ENCODE measurements at places on chromosomes 7 and 10. TPM values are rescaled to one million over a fixed set of nuclear protein-coding genes. Genes with fewer than 3 reads are reported as not detected.

- peak; percentile 17 for DNase-seq
Observed at GRCh38 chr7:82382276-82382675, 61.3 kb downstream of the CACNA2D1 start.

DNA sequence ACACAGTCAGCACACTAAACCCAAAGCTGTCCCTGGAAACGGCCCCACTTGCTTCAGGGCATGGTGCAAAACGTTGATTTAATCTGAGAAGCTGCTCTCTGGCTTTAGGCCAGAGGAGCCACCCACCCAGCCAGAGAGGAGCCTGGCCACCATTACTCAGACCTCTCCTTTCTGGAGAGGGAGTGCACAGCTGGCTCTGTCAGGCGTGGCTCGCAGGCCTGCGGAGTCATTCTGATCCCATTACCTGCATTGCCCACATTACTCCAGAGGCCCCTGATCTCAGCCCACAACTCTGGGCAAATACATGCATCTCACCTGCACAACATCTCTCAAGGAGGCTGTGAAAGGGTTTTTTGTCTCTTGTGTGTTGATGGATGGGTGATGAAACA is 370.0 kb upstream of the IGFBP3 start:
- DNase-seq: peak; percentile 60

DNA sequence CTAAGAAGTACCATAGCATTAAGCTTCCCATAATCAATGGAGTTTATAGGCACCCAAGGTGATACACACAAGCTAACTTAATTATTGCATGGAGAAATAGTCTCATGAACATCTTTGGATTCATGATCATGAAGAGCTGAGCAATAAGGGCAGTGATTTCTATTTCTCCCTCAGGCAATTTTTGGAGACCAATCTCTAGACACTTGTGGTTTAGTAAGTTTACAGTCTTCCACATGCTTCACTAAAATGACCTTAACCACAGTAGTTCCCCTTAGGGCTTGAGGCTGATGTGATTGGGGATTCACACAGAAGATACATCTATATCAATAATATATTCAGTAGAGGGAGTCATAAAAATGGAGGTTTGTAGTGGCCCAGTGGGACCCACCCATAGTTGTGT is 241.2 kb downstream of the CCDC7 start:
- DNase-seq: no peak

GRCh38 chr7:22302951-22303423 is 54.0 kb downstream of the RAPGEF5 start:
- no peak for DNase-seq

GRCh38 chr7:79555571-79555970 is 102.1 kb upstream of the MAGI2 start:
- no peak for DNase-seq

DNA sequence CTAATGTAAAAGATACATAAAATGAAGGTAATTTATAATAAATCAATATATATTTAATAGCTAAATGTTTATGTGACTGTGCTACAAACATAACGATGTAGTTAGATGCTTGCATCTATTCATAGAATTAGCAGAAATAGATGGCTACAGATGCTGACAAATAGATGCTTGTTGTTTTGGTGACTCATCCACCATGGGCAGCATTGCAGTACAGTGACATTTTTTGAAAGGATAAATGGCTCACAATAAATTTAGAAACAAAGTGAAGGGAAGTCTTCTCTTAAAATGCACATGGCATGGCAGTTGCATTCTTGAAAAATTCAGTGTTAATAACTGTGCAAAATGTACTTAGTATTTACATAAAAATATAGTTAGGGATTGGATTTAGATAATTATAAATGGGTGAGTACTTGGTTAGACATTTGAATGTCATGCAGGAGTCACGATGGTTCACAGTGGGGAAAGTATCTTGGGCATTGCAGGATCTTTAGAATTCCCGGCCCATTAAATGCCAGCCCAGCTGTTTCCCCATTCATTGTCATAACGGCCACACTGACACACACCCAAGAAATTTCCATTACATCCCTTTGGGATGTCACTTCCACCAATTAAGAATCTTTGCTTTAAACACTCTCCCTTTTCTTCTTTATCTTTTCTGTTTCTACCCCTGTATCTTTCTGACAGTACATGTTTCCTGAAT is 564.1 kb downstream of the ATRNL1 start:
- peak; percentile 16 for DNase-seq

DNA sequence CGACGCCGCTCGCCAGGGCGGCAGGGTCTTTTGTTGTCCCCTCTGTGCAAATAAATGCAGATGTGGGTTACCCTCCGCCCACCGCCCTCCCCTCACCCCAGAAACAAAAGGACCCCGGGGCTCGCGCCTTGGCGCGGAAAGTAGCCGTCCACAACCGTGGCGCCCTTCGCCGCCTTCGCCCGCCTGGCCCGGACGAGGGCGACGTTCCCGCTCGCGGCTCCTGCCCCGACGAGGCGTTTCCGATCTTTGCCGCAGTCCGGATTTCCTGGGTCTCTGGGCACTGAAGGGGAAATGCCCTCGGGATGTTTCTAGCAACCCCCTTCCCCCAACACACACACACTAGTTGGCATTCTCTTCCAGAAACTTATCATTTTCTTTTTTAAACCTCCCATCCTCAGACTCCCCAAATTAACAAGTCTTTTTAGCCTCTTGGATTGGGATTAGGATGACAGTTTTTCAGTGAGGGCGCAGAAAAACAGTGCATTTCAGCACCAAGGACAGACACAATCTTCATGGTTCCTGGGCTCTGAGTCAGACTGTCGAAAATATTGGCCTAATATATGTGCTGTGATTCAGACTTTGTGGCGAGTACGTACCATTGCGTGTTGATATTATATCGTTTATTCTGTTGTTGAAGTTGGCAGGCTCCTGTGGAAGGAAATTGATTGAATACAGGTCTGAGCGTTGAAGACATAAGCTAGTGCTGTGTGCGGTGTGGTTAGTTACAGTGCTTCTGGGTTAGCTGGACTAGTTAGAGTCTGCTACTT is 771 bp downstream of the PHYHIPL start:
- DNase-seq: peak; percentile 4

Gene NOS3
- total RNA-seq: 0.20 TPM

Gene NKX2-3
- not detected for total RNA-seq

- no peak for DNase-seq
Observed at GRCh38 chr10:45441239-45442190, 67.5 kb downstream of the ALOX5 start.

Gene AKR1E2
- total RNA-seq: not detected

Gene NDUFB2
- 204 TPM for total RNA-seq

Gene NPC1L1
- not detected for total RNA-seq

GRCh38 chr7:107051376-107051775 is 6.9 kb downstream of the PRKAR2B start:
- no peak for DNase-seq

- DNase-seq: peak; percentile 32
Observed at GRCh38 chr7:132249256-132249971, 326.9 kb downstream of the PLXNA4 start.

DNA sequence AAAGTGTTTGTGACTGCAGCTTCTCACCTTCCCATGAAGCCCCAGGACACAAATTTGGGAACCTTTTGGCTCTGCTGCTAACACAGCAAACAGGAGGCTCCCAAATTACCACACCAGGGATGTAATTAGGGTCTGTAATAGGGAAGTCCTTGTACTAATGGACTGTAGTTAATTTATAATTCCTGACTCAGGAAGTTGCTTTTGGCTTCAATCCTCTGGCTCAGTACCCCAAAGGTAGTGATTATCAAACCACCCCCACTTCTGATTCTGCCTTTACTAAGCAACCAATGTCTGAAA is 3.8 kb upstream of the MALSU1 start:
- no peak for DNase-seq

GRCh38 chr10:128125416-128125943 is 743 bp downstream of the MKI67 start:
- DNase-seq: no peak

GRCh38 chr7:12244129-12244528 is 33.0 kb downstream of the TMEM106B start:
- DNase-seq: peak; percentile 45

Gene KCP
- 0.20 TPM for total RNA-seq

DNA sequence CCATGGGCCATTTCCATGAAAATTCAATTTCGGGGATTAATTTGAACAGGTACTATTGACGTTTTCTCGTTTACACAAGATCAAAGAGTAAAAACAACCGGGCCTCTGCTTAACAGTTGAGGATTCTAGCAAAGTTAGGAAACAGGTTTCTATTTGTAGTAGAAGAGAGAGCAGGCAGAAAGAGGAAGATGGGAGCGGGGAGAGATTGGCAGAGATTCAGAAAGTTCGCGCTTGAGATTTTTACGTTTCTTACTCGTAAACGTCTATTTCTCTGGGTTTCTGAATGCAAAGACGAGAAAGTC is 571 bp upstream of the VWC2 start:
- DNase-seq: no peak

Gene PON3
- total RNA-seq: not detected

Gene PNLIPRP3
- total RNA-seq: not detected

DNA sequence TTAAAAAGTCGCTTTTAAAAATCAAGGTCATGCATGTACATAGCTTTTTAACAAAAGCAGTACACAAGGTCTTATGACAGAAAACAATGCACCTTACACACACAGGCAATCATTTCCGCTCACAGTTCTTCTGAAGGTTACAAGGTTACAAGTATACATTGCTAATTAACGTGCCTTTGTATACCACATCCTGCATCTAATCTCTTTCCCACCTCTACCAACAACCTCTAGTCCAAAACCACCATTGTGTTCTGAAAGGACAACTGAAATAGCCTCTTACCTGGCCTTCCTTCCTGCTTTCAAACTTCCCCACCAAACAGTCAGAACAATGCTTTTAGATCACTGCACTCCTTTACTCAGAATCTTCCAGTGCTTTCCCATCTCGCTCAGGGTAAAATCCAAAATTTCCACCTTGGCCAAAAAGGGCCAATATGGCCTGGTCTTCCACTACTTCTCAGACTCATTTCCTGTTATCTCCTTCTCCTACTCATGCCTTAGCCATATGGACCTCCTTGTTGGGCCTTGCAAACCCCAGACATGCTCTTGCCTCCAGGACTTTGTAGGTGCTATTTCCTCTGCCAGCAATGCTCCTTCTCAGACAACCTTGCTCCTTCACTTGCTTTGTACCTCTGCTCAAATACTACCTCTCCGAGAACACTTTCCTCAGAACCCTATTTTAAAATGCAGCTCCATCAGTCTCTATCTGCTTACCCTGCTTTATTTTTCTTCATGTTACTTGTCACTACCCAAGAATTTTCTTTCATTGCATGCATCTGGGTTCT is 205.4 kb downstream of the DNAJC1 start:
- no peak for DNase-seq

- DNase-seq: no peak
Observed at GRCh38 chr7:87833130-87833529, 43.0 kb downstream of the SLC25A40 start.

DNA sequence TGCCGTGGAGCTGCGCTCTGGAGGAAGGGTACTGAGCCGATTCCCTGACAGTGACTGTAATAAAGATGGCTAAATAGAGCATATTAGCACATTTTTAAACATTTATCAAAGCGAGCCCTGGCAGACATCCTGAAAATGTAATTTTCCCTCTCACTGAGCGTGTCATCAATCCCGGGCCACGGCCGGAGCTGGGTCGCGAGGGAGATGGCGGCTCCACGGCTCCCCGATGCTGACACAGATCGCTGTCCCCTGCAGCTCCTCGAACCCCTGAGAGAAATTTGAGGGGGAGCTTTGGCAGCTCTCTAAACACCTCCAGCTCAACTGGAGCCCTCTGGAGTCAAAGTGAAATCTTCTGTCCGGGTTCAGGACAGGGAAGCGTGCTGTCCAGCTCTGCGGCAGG is 44.9 kb upstream of the ADGRA1 start:
- DNase-seq: no peak

- DNase-seq: no peak
Observed at GRCh38 chr7:30683816-30684215, 1.6 kb upstream of the CRHR2 start.

DNA sequence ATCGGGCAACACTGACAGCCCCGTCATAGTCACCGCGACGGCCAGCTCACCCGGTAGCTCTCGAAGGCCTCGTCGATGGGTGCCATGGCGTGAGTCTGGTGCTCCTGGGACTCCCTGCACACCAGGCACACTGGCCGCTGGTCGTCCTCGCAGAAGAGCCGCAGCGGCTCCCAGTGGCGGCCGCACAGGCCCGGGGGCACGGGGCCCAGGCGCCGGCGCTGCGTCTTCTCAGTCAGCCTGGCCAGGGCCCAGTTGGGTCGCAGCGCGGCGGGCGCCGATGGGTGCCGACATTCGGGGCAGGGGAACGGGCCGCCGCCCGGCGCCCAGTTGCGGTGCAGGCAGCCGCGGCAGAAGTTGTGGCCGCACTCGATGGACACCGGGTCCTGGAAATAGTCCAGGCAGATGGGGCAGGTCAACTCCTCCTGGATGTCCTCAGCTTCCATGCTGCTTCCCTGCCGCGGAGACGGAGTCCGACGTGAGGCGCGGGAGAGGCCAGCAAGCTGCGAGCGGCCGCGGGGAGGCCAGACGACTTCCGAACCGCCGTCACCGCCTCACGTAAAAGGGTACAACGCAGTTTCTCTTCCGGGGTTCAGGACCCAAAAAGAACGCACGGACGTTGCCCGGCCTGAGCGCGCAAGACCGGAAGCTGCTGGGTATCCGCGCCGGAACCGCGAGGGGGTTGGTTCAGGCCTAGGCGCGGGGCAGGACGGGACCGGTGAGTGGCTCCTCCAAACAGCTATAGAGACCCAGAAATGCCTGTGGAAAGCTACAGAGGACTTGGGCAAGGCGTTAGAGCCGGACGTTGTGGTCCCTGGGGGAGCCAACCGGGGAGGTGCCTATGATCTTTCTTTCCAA is at the start of gene TRIM4:
TRIM4 (minus strand) TSS at position 572 of the 855 bp plus-strand sequence; CDS start at position 443, 129 bp downstream.
- peak; percentile 92 for DNase-seq

DNA sequence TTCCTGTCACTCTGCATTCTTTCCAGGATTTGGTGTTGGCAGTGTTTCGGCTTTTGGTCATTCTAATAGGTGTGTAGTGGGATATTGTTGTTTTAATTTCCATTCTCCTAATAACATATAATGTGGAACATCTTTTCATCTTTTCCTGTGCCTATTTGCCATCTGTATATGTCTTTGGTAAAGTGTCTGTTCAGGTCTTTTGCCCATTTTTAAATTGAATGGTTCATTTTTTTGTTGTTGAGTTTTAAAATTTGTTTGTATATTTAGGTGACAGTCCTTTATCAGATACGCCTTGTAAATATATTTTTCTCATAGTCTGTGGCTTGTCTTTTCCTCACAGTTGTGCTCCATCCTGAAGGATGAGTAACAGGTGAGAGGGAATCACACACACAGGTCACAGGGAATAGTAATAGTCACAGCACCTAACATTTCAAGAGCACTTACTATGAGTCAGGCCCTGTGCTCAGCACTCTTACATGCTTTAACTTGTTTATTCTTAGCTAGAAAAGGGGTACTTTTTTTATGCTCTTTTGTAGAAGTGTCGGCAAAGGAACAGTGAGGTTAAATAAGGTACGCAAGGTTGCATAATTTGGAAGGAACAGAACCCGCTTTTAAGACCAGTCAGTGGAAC is 117.1 kb upstream of the GATA3 start:
- no peak for DNase-seq
